Vagina (tissue), 2 donors: ENCODE measurements at places on chromosomes 4 and X.

- DNase-seq, result no peak
Measured at GRCh38 chr4:186669735-186670134, 53.9 kb downstream of the FAT1 start.

DNA sequence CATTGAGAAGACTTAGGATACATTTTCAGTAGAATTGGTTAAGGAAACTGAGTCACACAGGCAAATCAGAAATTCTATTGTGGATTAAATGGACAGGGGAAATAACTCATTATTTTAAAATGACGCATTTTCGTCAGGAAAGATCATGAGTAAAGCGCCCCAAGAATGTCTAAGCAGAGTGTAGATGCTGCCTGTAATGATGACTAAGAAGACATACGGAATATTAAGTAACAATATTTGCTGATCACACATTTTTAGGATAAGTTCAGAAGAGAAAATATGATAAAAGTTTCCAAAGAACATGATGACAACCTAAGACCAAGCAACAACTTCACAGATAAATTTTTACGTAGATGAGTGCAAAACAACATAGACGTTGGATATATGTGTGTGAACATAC lies 596.3 kb upstream of the TENM3 start:
- no peak for DNase-seq

- no peak for DNase-seq
Measured at GRCh38 chr4:147822128-147822527, 90.2 kb downstream of the ARHGAP10 start.

DNA sequence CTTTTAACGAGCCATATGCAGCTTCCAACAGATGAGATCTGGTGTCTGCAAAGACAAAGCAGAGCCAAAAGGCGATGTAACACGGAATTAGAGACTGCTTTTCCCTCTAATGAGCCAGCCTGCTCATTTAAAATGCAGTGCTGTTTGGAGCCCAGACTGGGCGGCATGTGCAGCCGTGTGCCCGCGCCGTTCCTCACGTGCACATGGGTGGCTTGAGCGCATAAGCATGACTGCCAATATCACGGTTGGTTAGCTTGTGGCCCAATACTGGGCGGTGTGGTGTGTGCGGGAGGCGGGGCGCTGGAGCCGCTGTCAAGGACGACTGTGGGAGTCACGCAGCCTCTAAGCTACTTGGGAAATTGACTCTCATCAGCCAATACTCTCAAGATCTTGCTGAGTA lies 87.0 kb upstream of the SCOC start:
- no peak for DNase-seq

- no peak for DNase-seq
Measured at GRCh38 chr4:186765138-186765537, 41.5 kb upstream of the FAT1 start.

DNA sequence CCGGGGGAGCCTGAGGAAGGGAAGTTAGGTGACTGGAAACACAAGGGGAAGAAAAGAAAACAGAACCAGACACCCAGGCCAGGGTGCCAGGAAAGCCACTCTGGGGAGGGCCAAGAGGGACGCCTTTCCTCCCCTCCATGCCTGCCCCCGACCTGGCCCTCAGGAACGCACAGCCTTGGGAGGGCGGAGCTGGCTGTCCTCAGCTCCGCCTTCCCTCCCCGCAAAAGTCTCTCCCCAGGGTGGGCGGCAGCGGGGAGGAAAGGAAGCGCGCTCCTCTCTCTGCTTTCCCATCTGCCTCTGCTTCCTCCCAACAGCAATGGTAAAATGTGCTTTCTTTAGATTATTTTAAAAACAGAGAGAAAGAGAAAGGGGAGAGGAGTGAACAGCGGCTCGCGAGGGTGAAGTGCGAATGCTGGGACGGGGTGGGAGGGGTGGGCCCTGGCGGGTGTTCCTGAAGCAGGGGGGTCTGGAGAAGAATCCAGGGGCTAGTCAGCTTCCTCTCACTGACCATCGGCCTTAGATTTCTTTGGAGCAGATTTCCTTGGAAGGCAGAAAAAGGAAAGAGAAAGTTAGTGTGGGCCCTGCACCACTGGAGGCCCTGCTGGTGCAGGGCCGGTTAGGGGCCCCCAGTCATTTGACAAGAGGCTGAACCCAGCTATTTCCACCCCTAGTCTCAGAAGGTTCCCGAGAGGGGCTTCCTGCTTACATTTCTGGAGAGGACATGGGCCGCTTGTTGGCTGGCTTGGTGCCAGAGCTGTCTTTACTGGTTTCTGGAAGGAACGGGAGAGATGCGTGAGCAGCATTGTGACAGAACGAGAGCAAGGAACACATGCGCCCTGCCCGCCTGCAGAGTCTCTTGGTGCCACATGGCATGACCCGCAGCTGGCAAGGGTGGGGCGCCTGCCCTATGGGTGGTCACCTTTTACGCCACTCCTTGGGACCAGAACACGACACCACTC lies 4.7 kb upstream of the RENBP start:
- DNase-seq, result no peak

DNA sequence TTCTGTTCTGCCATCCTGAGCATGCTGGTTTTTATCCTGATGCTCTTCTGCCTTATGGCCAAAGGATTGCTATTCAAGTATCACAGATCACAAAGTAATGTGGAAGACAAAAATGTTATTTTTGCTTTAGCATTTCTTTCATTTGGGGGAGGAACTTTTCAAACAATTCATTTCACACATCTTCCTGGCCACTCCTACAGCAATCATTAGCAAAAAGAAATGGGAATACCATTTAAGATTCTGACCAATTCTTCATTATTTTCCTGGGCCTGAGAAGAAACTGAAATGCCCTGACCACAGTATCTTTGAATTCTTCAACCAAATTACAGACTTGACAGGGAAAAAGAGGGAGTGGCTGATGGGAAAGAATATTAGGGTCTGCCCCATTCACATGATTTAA lies 38.0 kb upstream of the GRID2 start:
- no peak for DNase-seq

DNA sequence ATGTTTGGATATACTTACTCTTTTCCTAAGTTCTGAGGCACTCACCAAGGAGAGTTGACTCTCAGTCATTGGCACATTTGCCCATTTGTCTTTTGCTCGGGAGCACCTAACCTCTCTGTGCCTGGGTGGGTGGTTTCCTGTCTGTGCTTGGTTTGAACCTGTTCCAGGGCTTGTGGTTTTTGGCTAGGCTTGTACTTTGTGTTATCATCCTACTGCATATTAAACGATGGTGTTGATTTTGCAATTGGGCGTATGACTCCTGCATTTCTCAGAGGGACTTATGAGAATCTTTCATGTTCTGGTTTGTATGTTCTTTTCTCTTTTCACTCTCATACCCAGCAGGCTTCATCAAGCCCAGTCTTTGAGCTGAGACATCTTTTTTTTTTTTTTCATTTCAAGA lies 161.7 kb downstream of the BTC start:
- DNase-seq, result no peak

DNA sequence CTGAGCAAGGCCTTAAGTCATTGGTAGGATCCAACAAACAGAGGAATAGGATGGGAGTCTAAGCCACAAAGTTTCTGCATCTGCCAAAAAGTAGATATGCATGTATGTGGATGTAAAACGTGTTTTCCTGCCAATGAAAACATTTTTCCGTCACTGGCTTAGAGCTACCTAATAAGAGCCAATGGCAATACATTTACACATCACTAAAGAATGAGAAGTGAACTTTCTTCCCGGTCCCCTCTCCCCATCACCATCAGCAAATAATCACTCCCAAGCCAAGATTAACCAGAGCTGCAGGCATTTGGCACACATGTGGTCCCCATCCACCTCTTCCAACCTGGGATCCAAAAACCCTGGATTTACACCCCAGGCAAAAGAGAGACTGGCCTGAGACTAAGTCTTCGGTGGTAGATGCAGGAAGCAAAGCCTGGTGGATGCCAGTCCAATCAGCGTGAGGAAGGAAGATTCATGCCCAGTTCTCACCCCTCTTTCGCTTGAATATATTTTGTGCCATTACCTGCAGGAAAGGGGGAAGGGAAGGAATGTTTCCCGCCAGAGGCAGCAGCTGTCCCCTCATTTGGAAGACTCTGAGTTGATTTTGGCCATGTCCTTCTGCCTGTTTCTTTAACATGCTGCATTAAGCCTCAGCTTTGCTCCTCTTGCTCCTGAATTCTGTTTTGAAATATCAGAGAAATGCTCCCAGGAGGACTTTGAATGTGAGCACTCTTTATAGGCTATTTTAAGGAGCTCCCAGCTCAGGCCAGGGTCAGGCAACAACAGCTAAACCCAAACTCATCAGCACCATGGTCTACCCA lies 131.4 kb downstream of the CHIC2 start:
- no peak for DNase-seq

DNA sequence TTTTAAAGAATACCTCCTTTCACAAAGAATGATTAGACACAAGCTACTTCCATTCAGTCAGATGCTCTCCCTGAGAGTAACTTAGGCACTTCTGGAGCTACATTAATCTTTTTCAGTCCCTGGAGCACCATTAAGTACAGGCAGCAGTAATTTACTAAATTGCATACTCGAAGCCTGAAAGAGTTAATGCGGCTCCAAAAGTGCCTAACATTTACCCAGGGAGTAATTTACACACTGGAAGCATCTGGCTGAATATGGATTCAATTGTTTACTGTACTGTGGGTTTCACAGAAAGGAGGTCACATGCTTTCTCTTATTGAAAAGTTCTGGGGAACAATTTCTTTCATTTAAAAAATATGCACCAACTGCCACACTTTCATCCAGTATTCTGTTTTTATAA lies 260.8 kb upstream of the TENM3 start:
- DNase-seq, result no peak

DNA sequence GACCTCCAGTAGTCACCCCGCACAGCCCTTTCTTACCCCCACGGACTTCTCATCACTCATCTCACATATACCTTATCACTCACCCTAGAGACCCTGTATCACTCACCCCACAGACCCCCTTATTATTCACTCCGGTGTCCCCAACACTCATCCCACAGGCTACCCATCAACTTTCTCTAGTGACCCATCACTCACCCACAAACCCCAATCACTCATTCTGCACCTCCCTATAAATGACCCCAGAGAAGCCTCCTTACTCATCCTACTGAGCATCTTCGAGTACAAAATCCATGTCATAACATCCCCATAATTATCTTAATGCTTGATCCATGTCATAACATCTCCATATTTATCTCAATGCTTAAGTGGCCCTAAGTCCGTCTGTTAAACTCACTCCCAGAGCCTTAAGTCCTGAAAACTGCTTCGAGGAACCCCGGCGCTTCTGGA lies 934 bp downstream of the ZNF41 start:
- no peak for DNase-seq

- no peak for DNase-seq
Measured at GRCh38 chr4:139791681-139792080, 126.1 kb downstream of the MGST2 start.

DNA sequence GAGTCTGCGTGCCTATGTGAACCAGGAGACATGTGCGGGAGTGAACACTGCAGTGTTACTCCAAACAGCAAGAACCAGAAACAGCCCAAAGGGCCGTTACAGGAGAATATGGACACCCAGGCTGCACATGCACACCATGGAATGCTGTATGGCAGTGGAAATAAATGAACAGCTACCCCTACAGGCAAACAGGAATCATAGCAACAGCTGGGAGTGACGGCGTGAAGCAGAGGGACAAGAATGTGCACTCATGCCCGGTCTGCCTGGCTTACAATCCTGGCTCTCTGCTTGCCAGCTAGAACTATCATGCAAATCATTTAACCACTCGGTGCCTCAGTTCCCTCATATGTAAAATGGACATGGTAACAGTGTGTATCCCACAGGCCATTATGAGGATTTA lies 16.6 kb downstream of the GPKOW start:
- DNase-seq, result no peak

- DNase-seq, result no peak
Measured at GRCh38 chrX:78104447-78105176, 564 bp downstream of the PGK1 start.

GRCh38 chr4:174717828-174718227 lies 111.2 kb downstream of the GLRA3 start:
- no peak for DNase-seq

- no peak for DNase-seq
Measured at GRCh38 chr4:4677556-4678522, 136.0 kb upstream of the STX18 start.

DNA sequence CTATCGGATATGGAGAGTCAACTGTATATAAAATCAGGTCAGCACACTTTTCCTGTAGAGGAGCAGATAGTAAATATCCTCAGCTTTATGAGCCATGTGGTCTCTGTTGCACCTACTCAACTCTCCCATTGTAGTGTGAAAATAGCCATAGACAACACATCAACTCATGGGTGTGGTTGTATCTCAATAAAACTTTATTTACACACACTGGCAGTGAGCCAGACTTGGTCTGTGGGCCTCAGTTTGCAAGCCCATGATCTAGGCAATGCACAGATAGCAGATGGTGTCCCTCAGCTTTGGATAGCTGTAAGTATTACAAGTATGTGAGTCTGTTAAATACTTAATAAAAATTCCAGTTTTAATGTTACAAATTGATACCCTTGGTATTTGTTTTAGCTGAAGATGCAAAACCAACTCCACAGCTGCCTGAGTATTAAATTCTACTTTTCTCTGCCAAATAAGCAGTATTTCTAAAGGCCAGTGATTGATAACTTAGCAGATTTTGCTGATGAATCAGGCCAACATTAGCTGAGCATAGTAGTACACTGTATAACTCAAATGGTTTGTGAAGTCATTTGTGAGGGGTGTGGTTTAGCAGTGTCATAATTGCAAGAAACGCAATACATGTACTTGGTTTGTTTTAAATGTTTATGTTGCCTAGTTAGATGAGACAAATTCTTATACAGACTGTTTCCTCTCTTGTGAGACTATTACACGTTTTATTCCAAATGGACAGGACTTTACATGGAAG lies 87.3 kb downstream of the GPR143 start:
- DNase-seq, result no peak

- DNase-seq, result no peak
Measured at GRCh38 chrX:119755981-119756533, 2.3 kb upstream of the SOWAHD start.

DNA sequence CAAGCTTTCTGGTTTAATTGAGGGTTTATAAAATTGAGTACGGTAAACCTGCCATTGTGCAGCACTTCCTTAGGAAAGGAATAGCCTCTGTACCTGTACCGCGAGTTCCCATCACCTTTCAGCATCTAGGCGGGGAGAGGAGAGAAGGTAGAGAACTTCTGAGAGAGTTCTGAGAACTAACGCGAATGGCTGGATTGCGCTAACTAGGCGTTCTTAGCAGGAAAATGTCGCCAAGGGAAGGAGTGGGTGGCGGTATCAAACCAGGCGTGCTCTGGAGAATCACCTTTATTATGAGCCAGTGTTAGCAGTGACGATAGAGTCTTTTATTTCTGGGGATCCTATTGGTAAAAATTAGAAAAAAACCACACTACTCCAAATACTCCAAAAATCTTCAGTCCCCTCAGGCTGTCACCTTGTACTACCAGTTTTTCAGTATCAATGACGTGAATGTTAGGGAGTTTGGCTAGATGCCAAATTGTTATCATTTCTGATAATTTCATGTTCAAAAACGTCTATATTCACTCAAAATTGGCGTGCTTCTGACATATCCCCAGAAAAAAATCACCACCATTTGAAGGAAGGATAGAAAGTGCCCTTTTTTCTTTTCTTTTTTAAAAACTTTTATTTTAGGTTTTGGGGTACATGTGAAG lies 1.4 kb downstream of the UGT8 start:
- DNase-seq, result no peak

- no peak for DNase-seq
Measured at GRCh38 chr4:38949411-38950051, 81.9 kb downstream of the FAM114A1 start.

- no peak for DNase-seq
Measured at GRCh38 chrX:115459883-115460880, 100.8 kb upstream of the PLS3 start.
